ENCODE measurements at places on chromosomes 1 and 21. TPM values are rescaled to one million over a fixed set of nuclear protein-coding genes. Genes with fewer than 3 reads are reported as not detected.

DNA sequence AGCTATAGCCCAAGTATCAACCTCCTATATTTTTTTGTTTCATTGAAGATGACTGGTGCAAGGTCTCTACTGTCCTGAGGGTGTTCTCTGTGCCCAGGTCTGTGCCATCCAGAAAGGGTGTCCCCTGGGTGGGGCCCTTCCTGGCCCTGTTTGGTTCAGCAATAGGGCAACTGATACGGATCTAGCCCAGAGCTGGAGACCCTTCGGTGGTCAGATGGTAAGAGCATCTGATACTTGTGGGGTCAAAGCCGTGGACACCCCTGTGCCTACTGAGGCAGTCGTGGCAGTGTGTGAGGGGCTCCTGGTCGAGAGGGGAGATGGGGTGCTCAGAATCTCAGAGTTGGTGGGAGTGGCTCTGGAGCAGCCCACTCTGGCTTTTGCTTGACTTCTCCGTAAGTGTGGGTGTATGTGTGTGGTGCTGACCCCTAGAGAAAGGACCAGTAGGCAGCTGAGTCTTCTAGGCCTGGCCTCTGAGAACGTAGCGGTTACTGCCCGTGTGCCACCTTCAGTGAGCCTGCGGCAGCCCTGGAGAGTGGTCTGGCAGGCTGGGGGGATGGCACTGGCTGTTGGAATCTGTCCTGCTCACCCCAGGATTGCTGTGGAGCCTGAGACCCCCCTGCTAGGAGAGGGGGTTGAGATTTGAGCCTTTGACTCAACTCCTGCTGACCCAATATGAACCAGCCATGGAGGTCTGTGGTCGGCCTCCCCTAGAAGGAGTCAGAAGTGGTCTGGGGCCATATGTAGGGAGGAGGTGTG is 2.7 kb downstream of the AMPD2 start:
- DNase-seq: peak; percentile 39

- no peak for DNase-seq
These were observed 237.7 kb upstream of the CACYBP start for GRCh38 chr1:174761901-174762585.

DNA sequence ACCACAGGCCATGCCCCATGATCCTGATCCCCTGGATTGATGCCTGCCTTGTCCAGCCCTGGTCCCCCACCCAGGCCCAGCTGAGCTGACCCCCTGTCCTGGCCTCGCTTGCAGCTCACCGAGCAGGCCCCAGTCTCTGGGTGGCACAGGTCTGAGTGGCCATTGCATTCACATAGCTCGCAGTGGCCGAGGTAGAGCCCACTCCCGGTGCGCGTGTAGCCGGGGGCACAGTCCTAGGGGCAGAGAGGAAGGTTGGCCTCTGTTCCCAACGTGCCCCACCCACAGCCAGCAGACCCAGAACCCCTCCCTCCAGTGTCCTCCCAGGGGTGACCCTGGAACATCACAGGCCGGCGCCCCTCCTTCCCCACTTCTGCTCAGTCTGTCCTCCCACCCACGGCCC is 51.9 kb downstream of the LDLRAD2 start:
- no peak for DNase-seq

CASQ2 gene
- total RNA-seq: not detected

Measured in activated CD8-positive, alpha-beta memory T cell treated with anti-CD3 and anti-CD28 coated beads, Interleukin-2, amount 10 ng/mL, durations not matched to agents 7 days and 5 days (primary cell).